ENCODE measurements at places on chromosomes 1 and 21.

- DNase-seq, result no peak
These were observed 18.9 kb upstream of the GPR153 start for GRCh38 chr1:6279613-6280383.

DNA sequence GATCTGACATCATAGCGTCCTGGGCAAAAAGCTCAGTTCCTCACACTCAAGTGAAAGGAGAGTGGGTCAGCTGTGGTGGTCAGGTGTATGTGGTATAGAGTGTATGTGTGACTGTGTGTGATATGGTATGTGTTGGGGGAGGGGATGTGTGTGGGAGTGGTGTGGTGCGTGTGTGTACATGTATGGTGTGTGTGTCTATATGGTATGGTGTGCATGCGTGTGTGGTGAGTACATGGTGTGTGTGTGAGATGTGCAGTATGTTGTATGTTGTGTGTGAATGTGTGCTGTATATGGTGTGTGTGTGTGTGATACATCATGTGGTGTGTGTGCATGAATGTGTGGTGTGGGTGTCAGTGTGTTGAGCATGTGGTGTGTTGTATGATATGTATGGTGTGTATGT lies 20.9 kb downstream of the FAM3B start:
- DNase-seq, result no peak

DNA sequence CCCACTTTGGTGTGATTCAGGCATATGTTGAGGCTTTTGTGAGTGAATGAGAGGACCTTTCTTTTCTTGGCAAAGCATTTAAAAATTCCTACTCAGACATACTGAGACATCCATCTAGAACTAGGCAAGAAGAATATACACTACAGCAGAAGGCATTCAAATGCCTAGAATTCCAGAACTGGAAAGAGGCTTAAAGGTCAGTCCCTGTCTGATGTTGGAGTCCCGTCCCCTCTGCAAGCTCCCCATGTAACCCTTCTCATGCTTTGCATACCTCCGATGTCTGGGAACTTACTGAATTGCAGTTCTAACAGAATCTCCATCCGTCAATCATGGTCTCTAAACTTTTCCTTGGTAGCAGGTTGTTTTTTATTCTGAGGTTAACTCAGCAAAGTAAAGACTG lies 152.9 kb downstream of the ATP6V1G3 start:
- DNase-seq, result no peak

GRCh38 chr1:160859166-160859565 lies 3.5 kb downstream of the CD244 start:
- DNase-seq, result no peak

GRCh38 chr1:20729155-20729931 lies 3.2 kb downstream of the SH2D5 start:
- no peak for DNase-seq

DNA sequence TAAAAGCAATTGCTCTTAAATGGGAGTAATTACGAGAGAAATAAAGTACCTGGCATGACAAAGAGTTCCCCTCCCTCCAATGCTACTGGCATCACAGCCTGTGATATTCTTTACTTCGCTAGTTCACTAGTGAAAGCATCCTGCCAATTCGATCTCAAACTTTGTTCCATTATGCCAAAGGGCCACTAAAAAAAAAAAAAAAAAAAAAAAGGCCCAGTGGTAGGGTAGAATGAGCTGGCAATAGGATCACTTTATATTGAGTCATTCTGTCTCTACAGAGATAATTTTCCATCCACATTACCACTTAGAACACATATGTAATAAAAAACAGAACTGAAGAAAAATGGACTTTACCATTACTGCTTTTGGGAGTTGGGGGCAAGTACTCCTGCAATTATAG lies 11.2 kb downstream of the PUM1 start:
- no peak for DNase-seq

- DNase-seq, result no peak
These were observed 179.3 kb upstream of the PLXNA2 start for GRCh38 chr1:208423526-208423925.

- no peak for DNase-seq
These were observed 132.9 kb downstream of the COQ8A start for GRCh38 chr1:227072991-227073390.

- DNase-seq, result no peak
These were observed 203.0 kb downstream of the GRIK3 start for GRCh38 chr1:36831186-36831810.

DNA sequence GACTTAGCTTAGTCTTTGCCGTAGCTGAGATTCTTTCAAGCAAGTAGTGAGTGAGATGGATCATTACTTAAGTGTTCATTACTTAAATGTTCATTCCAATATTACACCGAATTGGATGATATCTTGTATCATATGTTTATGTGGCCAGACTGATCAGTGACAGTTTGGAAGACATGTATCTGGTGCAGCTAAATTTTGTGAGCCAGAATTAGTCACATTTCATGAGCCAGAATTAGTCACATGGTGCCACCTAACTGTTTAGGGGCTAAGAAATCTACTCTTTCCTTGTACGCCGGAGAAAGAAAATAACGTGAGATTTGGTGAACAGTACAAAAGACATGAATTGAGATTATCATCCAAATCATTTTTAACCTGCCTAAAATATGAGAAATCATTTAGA lies 355.6 kb downstream of the USP25 start:
- DNase-seq, result no peak

DNA sequence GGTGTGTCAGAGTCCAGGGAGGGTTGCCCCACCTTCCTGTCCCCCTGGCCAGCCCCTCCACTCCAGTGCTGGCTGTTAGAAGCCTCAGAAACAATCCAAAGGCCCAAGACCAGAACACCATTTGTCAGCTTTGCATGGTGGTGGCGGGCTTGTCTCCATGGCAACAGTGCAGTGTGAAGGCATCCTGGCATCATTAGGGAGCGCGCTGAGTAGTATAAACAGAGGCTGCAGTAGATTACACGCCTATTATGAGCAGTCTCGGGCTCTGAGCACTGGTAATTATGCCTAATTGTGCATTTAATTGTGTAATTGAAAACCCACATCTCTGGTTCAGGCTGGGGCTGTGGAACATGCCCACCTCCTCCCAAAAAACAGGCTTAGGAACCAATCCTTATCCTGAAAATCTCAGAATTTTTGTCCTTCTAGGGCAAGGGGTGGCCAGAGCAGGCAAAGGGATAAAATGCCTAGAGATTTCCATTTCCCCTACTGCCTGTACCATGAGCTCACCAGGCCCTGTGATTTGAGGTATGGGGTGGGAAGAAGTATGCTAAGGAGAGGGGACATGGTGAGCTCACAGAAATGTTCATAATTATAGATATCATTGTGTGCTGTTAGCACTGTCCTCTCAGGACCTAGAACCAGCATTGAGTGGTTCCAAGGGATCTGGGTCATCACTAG lies 11.7 kb downstream of the NKAIN1 start:
- DNase-seq, result no peak

GRCh38 chr21:32909393-32909792 lies 116.3 kb upstream of the OLIG2 start:
- no peak for DNase-seq

- DNase-seq, result no peak
These were observed 12.8 kb downstream of the XCL1 start for GRCh38 chr1:168589167-168589566.

- no peak for DNase-seq
These were observed 104.4 kb downstream of the TM2D1 start for GRCh38 chr1:61620536-61620935.

GRCh38 chr1:16989676-16990391 lies 9.4 kb upstream of the MFAP2 start:
- no peak for DNase-seq

GRCh38 chr1:240621249-240621648 lies 9.3 kb upstream of the GREM2 start:
- DNase-seq, result no peak

DNA sequence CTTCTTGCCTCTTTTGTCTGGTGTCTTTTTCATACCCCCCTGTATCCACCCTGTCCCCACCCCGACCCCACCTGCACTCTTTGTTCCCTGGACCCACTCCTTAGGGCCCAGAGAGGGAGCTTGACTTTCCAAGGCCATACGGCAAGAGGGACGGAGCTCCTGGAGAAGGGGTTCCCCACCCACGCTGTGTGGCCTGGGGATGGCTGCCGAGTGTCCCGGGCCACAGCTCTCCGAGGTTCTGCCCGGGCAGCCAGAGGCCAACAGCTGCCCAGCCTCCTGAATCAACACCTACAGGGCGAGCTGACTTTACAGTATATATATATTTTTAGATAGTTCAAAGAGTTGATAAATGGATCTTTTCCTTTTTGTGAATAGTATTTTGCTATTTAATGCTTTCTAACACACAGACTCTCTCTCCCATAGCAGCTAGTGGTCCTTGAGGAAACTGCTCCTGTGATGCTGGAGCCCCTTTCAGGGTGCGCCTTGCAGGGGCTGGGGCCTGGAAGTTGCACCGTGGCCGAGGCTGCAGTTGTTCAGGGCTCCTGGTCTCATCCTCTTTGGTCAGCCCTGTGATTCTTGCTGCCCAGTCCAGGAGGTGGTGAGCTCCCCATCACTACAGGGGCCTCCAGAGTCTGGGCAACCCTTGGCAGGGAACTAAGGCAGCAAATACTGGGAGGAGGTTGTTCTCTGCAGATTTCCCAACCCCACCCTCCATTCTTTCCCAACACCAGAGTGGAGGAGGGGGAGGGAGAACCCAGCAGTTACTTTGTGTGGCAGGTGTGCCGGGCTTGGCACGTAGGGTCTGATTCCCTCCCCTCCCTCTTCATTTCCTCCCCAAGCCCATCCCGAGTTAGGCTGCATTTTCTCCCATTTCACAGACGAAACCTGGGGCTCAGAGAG lies 321.6 kb downstream of the PTPRU start:
- no peak for DNase-seq

GRCh38 chr1:244659694-244660093 lies 6.8 kb downstream of the DESI2 start:
- DNase-seq, result no peak

GRCh38 chr1:225545649-225546048 lies 107.3 kb downstream of the ENAH start:
- no peak for DNase-seq

GRCh38 chr1:202264300-202264699 lies 70.7 kb downstream of the LGR6 start:
- no peak for DNase-seq

- no peak for DNase-seq
These were observed 490.8 kb upstream of the ADGRL4 start for GRCh38 chr1:79497193-79497773.

DNA sequence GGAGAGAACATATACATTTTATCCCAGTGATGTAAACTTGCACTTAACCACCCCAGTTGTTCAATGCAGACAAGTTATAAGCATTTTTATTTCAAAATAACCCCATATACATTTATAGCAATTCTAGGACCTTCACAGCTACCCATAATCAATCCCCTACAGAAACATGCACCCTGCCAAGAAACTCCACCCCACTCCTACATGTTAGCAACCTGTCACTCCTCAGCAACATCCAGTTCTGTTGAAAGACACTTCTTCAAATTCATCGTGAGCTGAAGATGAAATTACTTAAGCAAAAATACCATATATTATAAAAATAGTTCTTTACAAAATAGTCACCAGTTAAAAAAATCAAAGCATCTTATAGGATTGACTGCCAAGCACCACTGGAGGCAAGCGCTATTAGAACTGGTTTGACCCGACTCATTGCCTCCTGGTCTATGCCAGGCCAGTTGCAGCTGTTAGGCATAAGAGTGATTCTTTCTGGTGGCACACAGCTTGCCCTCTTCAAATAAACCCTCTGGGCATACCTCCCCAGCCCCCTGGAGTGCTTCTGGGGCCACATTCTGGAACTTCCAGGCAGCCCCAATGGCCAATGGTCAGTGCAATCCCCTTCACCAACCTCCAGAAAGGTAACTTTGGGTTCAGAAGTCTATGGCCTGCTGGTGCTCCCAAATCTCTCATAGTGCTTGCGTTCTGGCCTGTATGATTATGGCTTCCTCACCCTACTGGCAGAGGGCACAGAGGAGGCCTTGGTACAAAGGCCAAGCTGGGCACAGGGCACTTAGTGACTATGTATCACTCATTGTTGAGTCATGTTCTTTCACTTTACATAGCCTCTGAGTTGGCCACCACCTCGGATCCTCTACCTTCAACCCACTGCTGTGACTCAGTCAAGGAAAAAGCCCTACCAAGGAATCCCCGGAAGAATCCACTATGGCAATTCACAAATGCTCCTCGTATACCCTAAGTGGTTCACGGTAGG lies 72.2 kb upstream of the RALGPS2 start:
- no peak for DNase-seq

- no peak for DNase-seq
These were observed 44.0 kb upstream of the TARDBP start for GRCh38 chr1:10968411-10968826.

DNA sequence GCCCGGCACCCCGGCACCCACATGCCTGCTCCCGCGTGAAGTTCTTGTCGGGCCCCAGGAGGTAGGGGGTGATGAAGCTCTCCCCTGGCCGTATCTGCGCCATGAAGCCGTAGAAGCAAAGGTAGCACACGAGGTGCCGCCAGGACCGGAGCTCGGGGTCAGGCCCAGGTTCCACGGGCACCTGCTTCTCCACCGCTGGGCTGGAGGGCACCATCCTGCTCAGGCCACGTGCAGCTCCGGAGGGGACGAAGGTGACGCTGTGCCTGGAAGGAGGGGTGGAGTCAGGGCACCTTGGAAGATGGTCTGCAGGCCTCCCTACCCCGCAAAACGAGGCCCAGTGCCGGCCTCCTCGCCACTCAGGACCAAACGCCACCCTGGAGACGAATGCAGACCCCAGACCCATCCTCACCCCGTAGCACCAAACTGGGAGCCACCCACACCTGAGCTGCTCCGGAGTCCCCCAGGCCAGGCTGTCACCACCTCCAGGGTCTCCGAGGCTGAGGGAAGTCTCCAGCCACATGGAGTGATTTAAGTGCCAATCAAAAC lies 4.4 kb downstream of the SLC19A1 start:
- DNase-seq, result no peak

- DNase-seq, result no peak
These were observed 13.3 kb downstream of the AKNAD1 start for GRCh38 chr1:108843390-108844137.

GRCh38 chr1:40648928-40649591 lies 16.4 kb downstream of the RIMS3 start:
- DNase-seq, result no peak

GRCh38 chr1:150544204-150544603 lies 5.0 kb upstream of the ADAMTSL4 start:
- no peak for DNase-seq

- DNase-seq, result no peak
These were observed 56.6 kb downstream of the SYT6 start for GRCh38 chr1:114097109-114097508.

DNA sequence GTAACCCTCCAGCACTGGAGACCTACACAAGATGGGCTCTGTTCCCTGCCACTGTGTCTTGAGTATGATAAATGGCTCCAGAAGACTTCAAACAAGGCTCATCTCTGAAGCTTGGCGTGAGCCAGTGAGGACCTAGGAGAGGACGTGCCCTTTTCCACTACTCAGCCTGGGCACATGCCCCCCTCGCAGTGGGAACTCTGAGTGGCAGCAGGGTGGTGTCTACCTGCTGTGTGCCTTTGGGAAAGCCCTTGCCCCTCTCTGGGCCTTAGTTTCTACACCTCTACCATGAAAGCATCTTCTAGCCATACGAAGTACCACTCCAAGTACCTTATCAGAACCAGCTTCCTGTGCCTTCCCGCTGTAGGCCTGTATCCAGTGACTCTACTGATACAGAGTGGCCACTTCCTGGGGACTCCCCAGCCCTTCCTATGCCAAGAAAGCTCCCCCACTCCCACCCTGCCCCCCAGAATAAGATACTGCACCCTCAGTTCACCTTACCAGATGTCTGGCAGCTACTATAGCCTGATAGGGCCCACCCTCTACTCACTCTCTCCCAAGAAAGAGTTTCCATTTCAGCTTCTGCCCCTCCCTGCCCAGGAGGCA lies 3.1 kb upstream of the MOB3C start:
- no peak for DNase-seq
